ENCODE measurements at places on chromosomes 13 and 19.

- no peak for DNase-seq
These were observed 232.4 kb downstream of the SLITRK5 start for GRCh38 chr13:87903553-87903952.

- peak; percentile 27 for DNase-seq
These were observed 15.7 kb downstream of the MRPS12 start for GRCh38 chr19:38946229-38947010.

DNA sequence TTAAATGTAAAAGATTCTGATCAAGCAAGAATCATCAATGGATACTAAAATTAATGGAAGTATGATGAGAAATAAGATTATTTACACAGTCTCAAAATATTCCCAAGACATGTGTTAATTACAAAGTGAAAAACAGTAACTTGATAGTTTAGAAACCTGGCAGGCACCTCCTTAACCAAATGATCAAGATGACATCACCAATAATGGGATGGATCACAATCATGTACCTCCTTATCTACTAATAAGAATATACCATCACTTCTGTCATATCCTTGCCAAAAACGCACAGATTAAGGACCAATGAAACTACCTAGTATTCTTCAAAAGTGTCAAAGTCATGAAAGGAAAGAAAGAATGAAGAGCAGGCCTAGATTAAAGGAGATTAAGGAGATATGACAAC is 30.0 kb downstream of the TSC22D1 start:
- no peak for DNase-seq

DNA sequence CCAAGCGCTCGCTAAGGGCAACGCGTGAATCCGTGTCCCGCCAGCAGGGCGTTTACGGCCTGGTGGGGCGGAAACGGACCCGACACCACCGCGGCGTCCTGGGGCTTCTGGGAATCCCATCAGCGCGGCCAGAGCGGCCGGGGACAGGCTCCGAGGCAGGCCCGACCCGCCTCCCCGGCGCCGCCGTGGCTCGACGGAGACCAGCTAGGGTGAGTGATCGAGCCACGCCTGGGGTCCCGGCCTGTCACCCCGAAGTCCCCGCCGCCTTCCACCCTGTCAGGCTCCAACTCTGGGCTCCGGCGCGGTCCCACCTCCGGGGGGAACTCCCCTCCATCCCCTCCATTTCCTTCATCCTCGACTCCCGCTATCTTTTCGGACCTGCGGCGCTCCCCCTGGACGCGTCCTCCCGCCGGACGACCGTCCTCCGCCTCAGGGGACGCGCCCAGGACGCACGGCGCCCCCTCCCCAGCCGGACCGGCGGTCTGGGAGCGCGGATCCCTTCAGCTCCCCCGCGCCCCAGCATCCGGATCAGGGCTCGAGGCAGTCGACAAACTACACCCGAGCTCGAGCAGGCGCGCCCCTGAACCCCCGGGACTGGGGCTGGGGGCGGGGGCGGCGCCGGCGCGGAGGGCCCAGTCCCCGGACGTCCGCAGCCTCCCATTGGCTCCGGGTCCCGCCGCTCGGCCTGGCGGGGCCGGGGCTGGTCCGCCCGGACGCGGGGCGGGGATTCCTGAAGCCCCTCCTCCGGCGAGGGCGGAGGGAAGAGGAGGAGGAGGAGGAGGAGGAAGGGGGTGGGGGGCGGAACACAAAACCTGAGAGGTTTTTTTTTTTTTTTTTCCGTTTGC is 638 bp upstream of the BICRA start:
- peak; percentile 99 for DNase-seq

- DNase-seq = no peak
These were observed 10.8 kb upstream of the HOMER3 start for GRCh38 chr19:18951721-18952281.

DNA sequence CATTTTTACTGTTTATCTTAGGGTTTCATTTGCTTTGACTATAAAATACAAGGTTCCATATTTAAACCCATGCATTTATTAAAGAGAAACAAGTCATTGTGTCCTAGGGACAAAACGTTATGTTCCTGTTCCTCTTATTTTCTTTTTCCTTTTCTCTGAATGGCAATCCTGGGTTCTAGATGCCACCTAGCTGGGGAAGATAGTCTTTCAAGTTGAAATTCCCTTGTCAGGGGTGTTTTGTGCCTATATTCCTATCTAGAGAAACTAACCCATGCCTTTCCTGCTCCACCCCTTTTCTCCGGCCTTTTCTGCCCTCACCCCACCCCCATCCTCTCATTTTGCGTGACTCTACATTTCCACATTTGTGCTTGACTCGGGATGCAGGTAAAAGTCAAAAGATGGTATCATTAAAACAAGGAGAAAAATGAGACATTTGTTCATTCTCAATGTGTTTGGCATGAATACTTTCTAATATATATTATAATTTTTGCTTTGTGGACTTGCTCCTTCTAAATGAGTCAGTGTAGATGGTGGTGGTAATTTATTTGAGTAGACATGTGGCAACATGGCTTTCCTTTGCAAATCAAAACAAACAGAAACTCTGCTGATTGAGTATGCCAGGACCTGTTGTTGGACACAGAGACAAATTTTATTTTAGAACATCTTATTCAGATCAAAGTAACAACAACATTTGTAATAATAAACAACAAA is 26.8 kb upstream of the STARD13 start:
- peak; percentile 38 for DNase-seq

GRCh38 chr19:12156223-12157058 is at the start of gene ZNF625:
Gene ZNF625 (minus strand): TSS chr19:12156734. CDS start chr19:12156558, 176 bp downstream.
- no peak for DNase-seq

GRCh38 chr13:44934724-44935123 is 54.5 kb downstream of the NUFIP1 start:
- no peak for DNase-seq

DNA sequence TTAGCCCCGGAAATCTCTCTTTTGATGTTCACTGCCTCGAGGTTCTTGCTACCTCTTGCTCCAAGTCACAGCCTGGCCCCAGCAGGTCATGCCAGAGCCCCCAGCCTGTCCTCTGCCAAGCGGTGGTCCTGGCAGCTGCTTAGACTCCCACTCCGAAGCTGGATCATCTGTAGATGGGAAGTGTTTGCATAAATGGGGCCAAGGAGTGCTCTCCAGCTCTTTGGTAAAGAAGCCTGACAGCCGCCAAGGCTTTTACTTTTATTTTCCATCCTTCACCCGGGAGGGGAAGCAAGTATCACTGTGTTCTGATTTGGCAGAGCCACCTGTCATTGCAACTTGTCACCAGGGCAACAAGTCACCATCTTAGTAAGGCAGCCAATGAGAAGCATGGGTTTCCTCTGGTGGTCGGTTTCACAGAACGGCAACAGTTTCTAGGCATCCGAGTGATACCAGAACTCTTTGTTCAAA is 10.6 kb upstream of the RETN start:
- DNase-seq = no peak

DNA sequence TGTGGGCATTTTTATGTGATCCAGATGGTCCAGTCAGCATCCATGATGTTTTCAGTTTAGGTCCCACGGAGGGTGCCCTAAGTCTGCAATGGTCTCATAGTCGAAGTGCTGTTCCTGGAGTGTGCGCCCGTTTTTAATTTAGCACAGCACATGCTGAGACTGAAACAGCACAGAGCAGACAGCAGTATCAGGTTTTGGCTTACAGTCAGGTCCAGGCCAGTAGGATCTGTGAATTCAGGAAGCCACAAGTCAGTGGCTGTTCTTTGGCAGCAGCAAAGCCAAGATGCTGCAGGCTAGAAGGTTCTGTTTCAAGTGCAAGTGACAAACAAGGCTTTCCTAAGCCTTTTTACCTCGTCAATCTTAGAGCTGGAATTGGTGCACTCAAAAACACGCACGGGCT is 18.3 kb downstream of the FBXO27 start:
- no peak for DNase-seq

DNA sequence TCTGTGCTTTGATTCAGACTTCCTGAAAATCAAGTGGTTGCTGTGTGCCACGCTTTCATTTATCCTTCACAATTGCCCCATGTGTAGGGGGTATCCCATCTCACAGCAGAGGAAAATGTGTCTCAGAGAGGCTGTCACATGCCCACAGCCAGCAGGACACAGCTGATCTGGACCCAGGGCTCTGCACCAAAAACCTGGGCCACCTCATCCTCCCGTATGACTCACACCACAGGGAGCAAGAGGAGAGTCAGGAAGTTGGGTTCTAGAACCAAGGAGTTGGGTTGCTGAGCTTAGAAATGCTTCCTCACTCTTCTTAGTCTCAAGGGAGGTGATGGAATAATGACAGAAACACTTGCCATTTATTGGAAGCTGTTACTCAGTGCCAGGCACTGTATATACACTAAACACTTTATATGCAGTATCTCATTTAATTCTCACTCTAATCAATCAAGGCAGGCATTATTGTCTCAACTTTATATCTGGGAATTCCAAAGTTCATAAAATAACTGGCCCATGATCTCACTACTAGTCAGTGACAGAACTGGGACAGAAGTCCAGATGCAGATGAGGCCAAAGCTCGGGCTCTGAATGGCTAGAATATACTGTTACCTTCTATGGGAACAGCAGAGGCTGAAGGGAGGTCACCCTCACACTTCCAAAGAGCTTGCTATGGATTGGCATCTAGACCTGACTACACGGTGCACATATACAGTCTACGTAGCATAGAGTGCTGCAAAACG is 47.7 kb upstream of the ATP12A start:
- no peak for DNase-seq

GRCh38 chr13:63481334-63481733 is 2065.7 kb upstream of the PCDH20 start:
- no peak for DNase-seq

GRCh38 chr13:23915308-23915707 is 18.0 kb upstream of the C1QTNF9B start:
- no peak for DNase-seq

GRCh38 chr19:40815223-40815622 is 16.2 kb downstream of the EGLN2 start:
- DNase-seq = no peak

DNA sequence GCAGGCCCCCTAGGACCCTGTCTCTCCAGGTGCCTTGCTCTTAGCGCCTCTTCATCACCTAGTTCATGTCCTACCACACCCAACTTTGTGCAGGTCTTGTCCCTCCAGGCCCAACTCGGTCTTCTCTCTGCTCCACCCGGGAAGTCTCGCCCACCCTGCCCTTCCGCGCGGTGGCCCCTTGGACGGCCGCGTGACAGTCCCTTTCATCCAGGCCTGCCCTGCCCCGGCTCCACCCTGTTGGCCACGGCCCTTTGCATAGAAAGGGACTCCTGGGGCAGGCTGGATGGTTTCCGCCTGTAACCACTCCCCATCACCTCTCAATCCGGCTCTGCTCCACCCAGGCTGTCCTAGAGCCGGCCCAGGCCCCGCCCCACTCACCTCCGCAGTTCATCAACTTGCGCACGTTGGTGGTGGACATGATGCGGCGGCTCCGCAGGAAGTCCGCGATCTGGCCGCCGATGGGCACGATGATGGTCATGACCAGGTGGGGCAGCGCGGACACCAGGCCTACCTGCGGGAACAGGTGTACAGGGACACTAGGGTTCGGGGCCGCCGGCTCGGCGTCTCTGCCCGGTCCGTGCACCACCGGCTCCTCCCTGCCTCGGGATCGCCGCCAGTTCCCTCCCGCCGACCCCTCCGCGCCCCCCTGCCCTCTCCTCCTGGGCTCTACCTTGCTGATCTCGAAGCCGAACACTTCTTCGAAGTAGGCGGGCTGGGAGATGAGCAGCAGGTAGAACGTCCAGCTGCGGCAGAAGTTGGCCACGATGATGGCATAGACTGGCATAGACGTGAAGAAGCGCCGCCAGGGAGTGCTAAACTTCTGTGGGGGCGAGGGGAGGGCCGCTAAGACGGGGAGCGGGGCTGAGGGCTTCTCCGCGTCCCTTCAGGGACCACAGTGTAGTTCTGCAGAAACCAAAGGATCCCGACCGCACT is 7.2 kb downstream of the GFY start:
- DNase-seq = no peak

DNA sequence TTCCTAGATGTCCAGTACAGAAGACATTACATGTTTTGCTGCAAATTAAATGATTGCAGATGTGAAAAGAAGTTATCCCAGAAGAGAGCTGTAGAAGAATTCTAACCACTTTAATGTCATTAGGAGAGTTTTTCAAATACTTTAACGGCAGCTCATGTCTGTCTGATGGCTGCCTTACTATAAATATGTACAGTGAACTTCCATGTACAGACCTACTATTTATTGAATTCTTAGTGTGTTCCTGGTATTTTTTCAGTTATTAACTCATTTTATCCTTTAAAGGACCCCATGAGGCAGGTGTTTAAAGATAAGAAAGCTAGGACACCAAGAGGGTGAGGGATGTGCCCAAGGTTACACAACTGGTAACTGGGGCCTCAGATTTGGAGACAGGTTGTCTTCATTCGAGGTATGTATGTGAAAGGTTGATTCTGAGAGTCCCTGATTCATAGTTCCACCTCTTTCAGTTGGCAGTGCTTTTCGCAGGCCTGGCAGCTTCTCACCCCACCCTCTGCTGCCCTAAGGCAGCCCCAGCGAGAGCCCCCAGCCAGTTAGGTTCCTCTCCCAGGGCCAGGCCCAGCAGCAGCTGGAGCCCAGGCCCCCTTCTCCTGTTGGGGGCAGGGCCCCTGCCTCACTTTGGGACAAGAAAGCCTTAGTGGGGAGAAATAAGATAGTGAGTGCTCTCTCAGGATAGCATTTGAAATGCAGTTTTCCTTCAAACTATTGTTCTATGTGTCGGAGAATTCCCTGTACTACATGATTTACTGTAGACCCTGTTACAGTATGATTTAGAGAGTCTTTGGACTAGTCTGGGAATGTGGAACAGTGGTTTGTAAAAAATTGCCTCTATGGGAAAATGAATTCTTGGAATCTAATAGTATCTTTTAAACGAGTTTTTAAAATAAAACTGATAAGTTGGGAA is 67.7 kb upstream of the TEX29 start:
- DNase-seq = no peak

GRCh38 chr19:18840288-18841267 is 8.8 kb downstream of the UPF1 start:
- no peak for DNase-seq

GRCh38 chr13:27679896-27680295 is 58.2 kb downstream of the POLR1D start:
- DNase-seq = no peak

- no peak for DNase-seq
These were observed 462.5 kb downstream of the DIAPH3 start for GRCh38 chr13:59701261-59701660.

- no peak for DNase-seq
These were observed 112.9 kb downstream of the ZAR1L start for GRCh38 chr13:32202268-32202667.

- peak; percentile 30 for DNase-seq
These were observed 30.9 kb upstream of the CYP2B6 start for GRCh38 chr19:40960062-40960685.

- DNase-seq = peak; percentile 33
These were observed at the start of gene TEAD2 for GRCh38 chr19:49362048-49362928. Gene TEAD2 (minus strand): TSS chr19:49362416. CDS start chr19:49360075, 2,341 bp downstream.

GRCh38 chr13:94157705-94158218 is 321.7 kb downstream of the DCT start:
- DNase-seq = no peak

- no peak for DNase-seq
These were observed 20.7 kb downstream of the PARP4 start for GRCh38 chr13:24491845-24492244.

- no peak for DNase-seq
These were observed 88.7 kb upstream of the USP29 start for GRCh38 chr19:57031106-57031505.

- DNase-seq = no peak
These were observed 71.6 kb upstream of the ADGRL1 start for GRCh38 chr19:14277608-14278007.

All from HT-29 (cell line).